NCI-H1105 treated with DMSO at 0.1 percent for 48 hours (cell line): ENCODE measurements at places on chromosomes 7 and 10.

DNA sequence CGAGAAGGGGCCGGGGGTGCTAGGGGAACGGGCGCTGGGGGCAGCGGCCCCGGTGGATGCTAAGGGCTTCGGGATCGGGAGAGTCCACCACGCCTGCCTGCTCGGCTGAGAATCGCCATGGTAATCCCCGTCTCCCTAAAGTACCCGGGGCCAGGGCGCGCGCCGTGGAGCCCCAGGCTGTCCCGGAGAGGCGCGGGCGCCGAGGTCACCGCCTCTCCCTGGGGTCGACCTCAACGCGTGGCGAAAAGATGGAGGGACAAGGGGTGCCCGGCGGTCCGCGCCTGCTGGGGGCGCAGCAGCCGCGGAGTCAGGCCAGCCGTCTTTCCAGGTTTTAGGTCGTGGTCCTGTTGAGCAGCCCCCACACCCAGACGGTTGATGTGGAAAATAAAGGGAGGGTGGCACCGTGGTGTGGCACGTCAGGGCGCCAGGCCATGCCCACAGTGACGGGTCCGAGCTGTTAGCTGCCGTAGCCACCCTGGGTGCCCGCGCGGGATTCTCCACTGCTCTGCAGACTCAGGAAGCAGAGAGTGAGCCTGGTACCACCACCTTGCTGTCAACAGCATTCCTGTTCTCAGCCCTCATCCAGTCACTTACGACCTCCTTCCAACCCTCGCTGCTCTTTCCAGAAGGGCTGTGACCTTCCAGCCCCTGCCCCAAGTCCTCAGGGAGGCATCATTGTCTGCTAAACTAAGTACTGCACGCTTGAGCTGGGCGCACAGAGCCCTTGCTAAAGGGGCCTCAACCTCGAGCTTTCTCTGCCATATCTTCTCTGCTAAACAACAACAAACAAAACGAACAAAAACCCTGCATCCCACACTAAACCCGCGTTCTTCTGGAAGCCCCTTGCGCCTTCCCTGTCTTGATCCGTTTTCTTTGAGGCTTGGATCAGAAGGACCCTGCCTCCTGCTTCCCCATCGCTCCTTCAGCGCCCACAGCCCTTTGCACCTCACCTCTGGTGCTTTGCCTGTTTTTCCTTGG lies 666 bp downstream of the SMKR1 start:
- no peak for DNase-seq

DNA sequence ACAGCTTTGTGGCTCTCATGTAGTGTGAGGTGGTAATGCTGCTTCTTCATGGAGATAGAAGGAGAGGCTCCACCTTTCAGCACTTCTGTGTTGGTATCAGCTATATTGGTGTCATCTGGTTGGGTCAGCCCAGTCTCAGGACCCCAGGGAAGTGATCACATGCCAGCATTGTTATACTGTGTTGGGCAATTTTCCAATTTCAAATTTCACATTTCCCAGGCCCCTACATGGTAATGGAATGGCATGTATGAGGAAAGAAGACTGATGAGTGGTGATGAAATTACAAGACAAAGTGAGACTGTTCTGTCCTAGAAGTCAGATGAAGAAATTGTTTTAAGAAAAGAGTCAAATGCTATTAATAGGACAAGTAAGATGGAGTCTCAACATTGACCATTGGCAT lies 3.7 kb upstream of the AKR1C3 start:
- DNase-seq, result no peak

GRCh38 chr7:78081888-78082287 lies 283.3 kb downstream of the PHTF2 start:
- DNase-seq, result no peak

GRCh38 chr10:107037192-107038122 lies 127.0 kb downstream of the SORCS1 start:
- DNase-seq, result no peak

GRCh38 chr7:151246851-151247580 lies 1.5 kb downstream of the SMARCD3 start:
- no peak for DNase-seq

DNA sequence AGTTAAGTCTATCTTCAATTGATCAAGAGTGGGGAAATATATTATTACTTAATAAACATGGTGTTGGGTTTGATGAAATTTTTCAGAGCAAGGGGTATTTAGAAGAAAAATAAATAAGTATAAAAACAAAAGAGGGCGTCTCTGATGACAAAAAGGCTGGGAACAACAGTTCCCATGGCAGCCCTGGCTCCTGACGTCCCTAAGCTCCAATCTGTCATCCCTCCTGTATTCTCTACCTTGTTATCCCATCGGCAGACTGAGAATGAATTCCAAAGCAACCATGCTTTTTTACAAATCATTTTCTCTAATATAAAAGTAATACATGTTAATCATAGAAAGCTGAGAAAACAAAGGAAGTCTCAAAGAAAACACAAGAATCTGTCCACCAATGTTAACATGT lies 55.5 kb downstream of the SORBS1 start:
- DNase-seq, result no peak

DNA sequence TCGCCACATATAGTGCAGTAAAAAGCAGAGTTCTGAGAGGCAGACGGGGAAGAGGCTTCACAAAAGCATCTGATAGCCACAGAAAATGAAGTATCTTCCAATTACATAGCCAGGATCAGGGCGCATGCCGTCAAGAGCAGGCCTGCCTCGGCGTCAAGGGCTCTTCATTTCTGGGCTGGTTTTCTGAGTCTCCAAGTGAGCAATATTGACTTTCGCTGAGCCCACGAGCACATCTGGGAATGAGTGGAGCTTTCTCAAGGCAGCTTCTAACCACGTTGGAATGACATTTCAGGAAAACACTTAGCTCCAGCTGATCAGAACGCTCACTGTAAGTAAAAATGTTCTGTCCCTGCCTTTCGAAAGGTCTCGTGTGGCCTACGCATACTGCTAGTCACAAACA lies 51.9 kb downstream of the CLRN3 start:
- DNase-seq, result no peak

DNA sequence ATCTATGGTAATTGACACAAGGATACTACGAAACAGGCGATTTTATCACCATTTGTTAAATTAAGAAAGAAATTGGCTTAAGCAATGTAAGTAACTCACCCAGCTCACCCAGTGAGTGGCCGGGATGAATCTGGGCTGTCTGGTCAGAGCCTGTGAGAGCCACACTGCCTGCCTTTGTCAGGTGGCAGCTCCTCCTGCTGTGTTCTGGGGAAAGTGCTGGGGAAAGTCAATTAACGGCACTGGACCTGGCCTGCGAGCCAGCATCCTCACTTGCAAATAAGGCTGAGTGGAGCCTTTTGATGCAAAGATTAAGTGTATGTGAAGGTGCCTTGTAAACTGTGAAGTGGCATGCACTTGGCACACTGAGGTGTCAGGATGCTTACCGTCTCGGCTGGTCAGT lies 13.4 kb upstream of the CXCL12 start:
- DNase-seq, result no peak

- no peak for DNase-seq
These were observed 75.9 kb downstream of the INSIG1 start for GRCh38 chr7:155373359-155374273.

GRCh38 chr10:71188201-71188600 lies 24.2 kb upstream of the UNC5B start:
- no peak for DNase-seq

DNA sequence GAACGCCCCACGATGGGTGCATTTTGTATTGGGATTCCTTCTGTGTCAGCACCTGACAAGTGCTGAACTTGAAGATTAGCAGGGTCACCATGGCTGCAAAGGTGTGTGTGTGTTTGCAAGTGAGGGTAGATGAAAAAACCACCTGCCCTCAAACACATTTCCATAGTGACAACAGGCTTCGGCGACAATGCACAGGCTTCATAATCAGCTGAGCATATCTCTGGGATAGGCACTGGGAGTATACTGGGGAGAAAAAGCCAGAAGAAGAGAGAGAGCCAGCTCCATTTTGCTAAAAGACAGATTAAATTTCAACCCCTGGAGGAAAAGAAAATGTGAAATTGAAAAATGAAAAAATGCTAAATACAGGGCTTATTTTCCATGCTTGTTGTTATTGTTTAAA lies 656.1 kb downstream of the INHBA start:
- DNase-seq, result no peak

DNA sequence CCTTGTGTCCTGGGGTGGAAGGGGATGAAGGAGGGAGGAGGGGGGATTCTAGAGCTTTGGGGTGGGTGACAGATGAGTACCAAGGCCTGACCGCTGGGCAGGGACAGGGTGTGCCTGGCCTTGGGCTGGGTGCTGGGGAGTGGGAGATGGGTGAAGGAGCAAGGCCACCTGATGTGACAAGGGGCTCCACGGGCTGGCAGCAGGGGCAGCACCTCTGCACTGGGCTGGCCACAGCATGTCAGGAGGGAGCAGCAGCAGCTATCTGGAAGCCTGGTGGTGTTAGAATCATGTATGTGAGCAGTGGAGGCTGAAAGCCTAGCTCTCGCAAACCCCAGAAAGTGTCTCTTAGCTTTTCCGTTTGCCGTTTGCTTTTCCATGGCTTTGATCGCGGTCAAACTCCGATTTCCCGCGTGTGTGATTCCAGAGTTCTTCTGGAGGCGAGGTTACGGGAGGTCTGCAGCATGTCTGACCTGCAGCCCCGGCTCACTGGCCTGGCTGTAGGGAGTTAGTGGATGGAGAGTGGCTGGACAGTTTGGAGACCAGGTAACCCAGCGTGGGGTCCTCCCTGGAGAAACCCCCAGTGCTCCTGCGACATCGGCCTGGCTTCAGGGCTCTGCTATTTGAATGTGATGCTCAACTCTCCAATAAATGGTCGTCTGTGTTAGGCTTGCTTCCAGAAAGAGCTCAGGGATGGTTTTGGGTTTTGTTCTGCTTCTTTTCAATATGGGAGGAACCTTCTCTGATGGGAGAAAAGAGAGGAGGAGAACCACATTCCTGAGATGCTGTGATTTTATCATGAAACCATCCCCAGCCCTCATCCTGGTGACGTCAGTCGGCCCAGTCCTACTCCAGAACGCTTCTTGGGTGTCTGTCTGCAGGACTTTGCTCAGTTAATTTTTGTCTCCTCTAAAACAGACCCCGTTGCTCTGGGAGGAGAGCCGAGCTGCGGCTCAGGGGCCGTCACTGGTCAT lies 105.5 kb downstream of the CUX1 start:
- no peak for DNase-seq

DNA sequence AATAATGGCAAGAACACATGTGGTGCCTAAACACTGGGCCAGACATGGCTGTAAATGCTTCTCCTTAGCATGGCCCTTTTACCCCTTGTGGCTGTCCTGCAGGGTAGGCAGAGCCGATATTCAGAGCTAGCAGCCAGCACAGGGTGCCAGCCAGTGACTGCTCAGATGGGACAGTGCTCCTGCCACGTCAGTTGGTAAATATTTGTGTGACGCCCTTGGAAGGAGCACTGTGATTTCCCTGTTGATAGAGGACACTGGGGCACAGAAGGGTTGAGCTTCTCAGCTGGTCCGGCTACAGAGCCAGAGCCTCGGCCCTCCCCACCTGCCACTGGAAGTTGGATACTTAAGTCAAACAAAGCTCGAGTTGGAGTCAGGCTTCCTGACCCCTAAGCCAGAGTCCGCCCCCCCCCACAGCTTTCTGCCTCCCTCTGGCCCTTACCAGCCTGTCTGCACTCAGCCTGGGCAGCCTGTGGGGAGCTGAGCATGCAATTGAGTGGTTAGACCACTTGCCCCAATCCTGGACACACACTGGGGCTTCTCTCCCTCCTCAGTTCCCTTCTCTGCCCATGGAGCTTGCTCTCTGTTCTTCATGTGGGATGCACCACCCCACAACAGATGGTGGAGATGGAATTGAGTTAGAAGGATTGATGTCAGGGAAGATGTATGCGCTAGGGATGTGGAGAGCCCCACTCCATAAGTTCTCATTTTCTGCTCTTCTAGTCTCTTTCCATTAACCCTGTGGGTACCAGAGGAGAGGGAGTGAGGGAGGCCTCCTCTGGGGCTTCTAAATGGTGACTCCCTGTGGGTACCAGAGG lies 350.8 kb downstream of the PLXNA4 start:
- DNase-seq, result no peak

DNA sequence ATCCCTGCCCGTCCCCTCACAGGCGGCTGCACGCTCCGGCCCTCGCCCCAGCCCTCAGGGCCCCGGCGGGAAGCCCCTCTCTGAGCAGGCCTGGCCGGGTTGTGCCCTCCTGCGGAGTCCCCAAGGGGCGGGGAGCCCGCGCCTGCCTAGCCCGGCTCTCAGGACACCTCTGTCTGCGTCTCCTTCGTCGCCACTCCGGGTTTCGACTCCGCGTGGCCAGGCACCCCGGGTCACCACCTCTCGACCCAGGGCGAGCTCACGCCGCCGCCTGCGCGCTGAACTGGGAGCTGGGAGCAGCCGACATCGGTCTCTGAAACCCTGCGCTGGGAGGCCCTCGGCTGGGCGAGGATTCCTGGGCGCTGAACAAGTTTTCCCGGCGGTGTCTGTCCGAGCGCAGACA lies 6.2 kb upstream of the OGDHL start:
- DNase-seq, result no peak

DNA sequence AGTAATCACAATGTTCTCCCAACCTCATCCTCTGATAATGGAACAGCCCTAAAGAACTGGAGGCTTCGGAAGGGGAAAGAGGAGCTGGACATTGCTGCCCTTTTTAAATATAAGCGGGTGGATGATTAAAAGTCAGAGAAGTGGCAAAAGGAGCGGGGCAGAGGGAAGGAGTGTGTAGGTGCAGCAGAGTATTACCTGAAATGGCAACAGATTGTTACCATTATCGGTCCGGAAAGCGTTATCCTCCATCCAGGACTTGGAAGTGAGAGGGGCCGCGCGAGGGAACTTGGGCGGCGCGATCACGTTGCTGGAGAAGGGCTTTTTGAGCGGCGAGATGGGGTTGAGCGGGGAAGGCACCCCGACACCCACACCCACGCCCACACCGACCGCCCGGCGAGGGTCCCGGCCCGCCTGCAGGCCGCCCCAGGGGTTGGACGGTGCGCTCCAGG lies 51.7 kb downstream of the CPEB3 start:
- DNase-seq, result no peak

DNA sequence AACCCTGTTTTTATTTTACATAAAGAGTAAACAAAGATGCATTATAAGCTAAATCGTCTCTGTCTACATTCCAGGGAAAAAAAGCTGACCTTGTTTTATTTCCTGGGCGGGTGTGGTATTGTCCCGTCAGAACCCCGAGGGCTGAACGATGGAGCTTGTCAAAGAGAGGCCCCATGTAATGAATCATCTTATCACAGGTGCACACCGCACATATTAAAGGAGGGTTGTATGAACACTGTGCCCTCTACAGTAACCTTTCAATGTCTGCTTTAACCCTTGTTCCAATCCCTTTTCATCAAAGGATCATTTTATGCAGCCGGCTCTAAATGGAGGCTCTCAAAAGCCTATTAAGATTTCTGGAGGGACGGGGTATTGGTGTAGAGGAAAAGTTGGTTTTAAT lies 158.5 kb upstream of the YAE1 start:
- no peak for DNase-seq
